CD4-positive, alpha-beta memory T cell (primary cell): ENCODE measurements at places on chromosomes 3 and 15.

DNA sequence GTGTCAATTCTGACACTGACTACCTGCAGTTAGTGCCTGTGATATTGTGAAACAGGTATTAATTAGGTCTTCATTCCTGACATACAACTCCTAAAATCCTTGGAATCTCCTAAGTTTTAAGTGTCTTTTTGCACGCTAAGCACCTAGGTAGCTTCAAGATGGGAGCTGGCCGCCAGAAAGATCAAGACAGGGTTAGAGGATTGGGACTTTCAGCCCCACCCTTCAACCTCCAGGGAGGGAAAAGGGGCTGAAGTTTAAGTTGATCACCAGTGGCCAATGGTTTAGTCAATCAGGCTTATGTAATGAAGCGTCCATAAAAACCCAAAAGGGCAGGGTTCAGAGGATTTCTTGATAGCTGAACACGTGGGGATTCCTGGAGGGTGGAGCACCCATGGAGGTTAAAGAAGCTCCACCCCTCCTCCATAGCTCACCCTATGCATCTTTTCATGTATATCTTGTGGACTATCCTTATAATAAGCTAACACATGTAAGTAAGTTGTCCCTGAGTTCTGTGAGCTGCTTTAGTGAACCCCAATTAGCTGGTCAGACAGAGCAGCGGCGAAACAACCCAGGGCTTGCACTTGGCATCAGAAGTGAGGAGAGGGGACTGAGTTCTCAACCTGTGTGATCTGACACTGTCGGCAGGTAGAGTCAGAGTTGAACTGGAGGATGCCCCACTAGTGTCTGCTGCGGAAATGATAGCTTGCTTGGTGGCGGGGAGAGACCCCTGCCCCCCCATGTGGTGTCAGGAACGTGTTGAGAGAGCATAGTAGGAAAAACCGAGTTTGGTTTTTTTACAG lies 12.8 kb upstream of the SRP14 start:
- no peak for DNase-seq

- no peak for DNase-seq
Measured at GRCh38 chr15:36263666-36264065, 315.8 kb upstream of the CDIN1 start.

GRCh38 chr3:195224156-195224979 lies 46.6 kb downstream of the XXYLT1 start:
- no peak for DNase-seq

DNA sequence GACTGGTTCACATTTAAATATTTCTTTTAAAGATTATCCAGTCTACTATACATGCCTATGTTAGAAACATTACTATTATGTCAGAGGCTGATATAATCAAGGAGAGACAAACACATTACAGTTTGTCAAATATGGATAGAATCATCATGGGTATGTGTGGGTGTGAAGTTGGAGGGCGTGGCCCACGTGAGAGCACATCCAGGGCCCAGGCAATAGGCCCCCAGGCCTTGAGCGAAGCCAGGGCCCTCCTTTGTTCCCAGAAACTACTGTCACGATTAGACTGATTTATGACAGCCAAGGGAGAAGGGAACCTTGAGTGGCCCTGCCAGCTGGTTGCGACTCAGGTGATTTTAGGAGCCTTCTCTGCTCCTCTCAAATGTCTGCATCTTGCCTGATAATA lies 26.9 kb upstream of the LDHAL6B start:
- no peak for DNase-seq

GRCh38 chr3:124489506-124489905 lies 240.7 kb upstream of the UMPS start:
- DNase-seq = no peak

DNA sequence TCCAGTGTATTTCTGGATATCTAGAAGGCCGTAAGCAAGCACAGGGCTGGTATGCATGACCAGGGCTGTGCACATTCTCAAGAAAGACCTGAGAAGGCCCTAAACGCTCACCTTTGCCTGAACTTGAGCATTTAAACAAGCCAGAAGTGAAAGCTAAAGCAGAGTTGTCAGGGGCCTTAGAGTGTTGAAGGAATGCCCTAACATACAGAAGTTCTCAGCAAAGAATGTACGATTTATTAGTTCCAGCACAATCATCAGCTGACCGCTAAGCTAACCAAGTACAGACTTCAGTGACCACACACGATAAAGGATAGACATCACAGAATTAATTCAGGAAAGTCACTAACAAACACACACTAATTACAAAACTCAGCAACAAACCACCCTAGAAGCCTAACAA lies 8.7 kb downstream of the HLTF start:
- no peak for DNase-seq

- no peak for DNase-seq
Measured at GRCh38 chr3:62678841-62679240, 196.4 kb downstream of the CADPS start.

GRCh38 chr3:128710816-128711433 lies 15.1 kb upstream of the RAB7A start:
- DNase-seq = no peak

GRCh38 chr15:56307180-56307579 lies 58.0 kb upstream of the TEX9 start:
- DNase-seq = no peak

GRCh38 chr3:186909078-186909853 lies 21.1 kb upstream of the ST6GAL1 start:
- DNase-seq = peak; percentile 87

DNA sequence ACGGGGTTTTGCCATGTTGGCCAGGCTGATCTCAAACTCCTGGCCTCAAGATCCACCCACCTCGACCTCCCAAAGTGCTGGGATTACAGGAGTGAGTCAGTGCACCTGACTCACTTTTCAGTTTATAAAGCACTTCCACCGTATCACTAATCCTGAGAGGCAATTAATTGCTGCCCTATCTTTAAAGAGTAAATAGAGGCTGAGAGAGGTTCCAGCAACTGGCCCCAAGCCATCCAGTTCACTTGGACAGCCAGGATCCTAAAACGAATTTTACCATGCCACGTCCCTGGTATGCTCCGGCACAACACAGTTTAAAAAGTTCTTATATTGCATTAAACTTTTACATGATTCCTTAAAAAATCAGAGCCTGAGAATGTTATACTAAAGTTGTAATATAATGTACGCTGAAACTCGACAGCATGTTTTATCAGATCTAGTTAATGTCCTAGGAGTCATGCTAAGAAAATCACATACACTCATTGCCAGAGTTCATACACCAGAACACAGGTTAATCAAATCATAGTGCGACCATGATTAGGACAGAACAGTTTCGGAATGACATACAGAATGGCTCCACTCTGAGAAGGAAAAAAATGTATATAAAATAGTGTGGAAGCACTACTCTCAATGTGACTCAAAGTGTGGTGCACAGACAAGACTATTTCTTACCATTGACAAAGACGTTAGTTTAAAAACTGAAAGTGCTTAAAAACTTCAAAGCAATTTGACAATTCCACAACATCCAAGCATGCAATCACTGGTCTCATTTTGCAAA lies 125.4 kb downstream of the ULK4 start:
- DNase-seq = no peak

DNA sequence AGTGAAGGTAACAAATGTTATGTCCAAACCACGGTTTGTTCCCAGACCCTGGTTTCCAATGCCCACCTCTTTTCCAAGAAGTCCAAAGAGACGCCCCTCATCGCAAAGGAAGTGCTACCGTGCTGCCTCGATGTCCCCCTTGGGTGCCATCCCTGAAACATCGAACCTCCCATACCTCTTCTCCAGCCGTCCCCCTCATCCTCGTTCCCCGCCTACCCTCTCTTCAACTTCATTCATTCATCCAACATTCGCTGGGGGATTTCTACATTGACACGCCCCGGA lies 467 bp downstream of the TIPIN start:
- DNase-seq = no peak

- no peak for DNase-seq
Measured at GRCh38 chr3:195254454-195255175, 16.3 kb downstream of the XXYLT1 start.

DNA sequence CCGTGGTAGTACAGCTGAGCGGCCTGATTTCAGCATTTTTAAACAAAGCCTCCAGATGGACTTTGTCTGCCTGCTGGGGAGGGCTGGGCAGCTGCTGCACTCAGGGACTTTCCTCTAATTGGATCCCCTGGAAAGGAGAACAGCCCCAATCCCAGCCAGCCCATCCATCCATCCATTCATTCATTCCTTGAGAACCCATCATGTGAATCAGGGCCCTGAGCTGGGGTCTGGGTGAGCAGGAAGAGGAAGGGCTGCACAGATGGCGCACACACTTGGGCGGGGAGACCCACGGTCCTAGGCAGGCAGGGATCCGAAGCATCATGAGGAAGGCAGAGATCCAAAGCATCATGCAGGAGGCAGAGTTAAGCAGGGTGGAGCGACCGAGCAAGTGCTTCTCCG lies 45.7 kb downstream of the TPRA1 start:
- DNase-seq = no peak

- peak; percentile 65 for DNase-seq
Measured at GRCh38 chr3:170358042-170359010, 811 bp downstream of the SKIL start.

GRCh38 chr3:173892547-173892946 lies 495.0 kb downstream of the NLGN1 start:
- DNase-seq = no peak

GRCh38 chr3:52146189-52146588 lies 8.0 kb downstream of the POC1A start:
- no peak for DNase-seq

DNA sequence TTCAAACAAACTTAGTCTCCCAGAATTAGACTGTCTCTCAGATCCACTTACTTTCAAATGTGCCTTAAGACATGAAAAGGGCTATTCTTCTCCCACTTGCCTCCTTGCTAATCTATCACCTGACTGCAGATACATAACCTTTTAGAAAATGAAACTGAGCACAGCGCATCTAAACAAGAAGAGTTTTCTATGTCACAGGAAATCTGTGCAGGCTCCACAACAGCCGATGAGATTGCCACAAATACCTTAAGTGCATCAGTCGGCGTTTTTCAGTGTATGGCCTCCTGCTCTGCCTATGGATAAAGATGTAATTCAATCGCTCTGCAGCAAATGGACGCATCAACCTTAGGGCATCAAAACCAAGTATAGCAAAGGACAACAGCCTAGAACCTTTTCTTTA lies 544.2 kb downstream of the FOXP1 start:
- DNase-seq = peak; percentile 38

DNA sequence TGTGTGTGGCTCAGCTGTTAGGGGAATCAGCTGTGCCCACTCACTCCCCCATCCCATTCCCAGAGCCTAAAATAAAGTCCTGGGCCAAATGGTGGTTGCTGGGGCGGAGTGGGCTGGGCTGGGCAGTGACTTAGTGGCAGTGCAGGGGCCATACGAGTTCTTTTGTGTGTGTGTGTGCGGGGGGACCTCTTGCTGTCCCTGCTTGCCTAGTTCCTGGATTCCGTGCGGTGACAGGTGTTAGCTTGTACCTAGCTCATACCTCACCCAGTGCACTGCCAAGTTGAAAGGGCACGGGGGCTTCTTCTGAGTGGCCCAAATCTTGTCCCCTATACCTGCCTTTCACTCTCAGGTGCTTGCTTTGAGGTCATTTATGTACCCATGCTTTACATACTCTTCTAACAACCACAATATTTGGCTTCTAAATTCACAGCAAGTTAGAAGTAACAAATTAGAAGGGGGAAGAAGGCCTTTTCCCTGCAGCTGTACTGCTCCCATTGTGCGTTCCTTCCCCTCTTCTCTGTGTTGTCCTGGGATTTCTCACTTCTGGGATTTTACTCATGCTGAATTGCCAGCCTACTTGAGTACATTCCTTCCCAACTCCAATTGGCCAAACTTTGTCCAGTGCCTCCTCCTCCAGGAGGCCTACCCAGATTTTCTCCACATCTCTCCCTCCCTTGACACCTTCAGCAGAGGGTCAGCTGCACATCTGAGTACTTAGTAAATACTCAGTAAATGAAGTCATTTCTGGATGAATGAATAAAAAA lies 66.3 kb upstream of the POLG start:
- DNase-seq = no peak

DNA sequence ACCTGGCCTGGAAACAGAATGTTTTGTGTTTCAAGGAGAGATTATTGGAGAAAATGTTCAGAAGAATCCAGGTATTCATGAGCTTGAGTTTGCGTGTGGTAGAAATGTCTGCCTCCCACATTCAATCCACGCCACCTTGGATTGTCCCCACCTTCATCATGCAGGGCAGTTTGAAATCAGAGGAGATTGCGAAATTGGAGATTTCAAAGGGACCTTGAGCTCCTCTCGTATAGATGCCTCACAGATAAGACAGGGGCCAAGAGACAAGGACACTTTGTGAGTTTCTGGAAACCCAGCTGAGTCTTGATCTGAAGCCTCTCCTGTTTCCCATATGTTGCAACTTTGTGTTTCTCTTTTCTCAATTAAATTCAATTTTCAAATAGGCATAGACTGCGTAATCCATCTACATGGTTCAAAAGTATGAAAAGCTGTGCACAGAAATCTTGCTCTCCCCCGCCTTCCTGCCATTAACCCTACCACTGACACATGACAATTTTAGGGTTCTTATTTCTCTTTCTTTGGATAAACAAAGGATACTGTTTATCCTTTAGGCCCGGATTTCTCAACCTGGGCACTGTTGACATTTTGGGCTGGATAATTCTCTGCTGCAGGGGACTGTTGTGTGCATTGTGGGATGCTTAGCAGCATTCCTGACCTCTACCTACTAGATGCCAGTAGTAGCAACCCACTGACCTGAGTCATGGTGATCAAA lies 53.8 kb downstream of the CMTM8 start:
- no peak for DNase-seq

DNA sequence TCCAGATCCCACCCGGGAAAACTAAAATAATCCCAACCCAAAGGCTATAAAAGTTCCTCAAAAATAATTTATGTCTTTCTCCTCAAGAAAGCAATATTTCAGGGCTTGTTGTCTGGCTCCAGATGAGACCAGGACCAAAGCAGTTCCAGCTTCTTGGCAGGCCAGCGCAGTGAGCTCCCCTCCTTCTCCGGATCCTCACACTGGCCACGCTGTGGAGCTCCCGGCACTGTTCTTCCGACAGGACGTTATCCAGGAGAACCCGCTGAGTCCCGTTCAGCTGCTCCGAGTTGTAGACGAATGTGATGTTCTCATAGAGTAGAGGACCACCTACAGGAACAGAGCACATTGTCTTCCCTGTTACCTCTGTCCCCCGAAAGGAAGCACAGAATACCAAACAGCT lies 146.3 kb downstream of the P3H2 start:
- DNase-seq = no peak

- no peak for DNase-seq
Measured at GRCh38 chr3:6862041-6862879, 1.3 kb downstream of the GRM7 start.

DNA sequence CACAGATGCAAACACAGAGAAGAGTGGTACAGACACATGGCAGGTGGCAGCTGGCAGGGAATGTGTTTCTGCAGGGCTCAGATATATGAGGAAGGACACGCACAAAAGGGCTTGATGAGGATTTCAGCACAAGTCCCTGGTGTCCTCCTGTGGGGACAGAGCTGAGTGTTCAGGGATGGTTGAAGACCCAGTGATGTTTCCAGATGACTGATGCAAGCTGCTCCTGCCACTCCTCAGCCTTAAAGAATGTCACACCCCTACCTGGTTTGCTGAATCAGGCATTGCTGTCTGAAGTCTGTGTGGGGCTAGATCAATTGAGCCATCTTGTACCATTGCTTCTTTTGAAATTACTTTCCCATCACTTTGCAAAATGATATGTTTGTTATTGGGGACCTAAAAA lies 40.2 kb downstream of the TNFAIP8L3 start:
- no peak for DNase-seq
